ENCODE measurements at places on chromosomes 12 and 14.
A peak's percentile ranks its signal among the peaks of the same experiment; 100 is the strongest.

- no peak for DNase-seq
These were observed 286.9 kb downstream of the TMTC2 start for GRCh38 chr12:82973592-82973991.

GRCh38 chr12:132560614-132561426 is 49.6 kb downstream of the LRCOL1 start:
- peak; percentile 50 for DNase-seq

DNA sequence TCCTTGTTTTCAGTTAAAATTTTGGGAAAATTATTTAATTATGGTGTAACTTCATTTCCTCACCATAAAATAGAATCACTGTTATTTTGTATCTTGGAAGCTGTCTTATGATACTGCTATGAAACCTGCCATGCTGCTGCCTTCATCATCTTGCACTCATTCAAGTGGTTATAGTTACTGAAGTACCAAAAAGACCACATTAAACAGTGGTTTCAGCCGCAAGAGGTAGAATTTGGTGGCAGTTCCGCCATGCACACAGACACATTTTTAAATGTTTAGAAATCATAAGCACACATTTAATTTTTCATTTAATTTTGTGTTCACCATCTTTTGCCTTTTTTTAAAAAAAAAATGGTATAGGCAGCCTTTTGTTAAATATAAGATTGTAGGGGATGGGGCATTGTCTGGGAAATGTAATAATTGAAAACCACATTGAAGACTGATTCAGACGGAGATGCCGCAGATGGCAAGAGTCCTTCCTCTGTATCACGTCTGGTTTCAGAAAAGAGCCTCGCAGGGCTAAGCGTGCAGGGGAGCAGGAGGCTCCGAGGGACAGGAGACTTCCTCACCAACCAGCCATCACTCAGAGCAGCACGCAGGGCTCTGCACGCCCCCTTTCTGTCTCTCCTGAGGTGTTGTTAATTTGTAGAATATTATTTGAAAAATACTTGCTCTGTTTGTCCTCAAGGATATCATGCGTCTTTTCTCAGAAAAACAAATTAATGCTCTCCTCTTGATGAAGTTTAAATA is 115.2 kb upstream of the PELI2 start:
- DNase-seq = no peak

DNA sequence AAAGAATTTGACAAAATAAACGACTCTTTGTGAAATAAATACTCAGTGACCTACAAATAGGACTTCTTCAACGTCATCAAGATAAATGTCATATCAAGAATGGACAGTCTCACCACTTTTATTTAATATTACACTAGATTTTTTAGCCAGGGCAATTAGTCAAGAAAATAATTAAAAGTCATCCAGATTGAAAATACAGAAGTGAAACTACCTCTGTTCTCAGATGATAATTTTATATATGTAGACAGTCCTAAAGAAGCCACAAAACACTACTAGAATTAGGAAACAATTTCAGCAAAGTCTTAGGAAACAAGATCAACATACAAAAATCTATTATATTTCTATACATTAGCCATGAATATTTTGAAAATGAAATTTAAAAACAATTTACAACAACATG is 689.6 kb upstream of the SEL1L start:
- no peak for DNase-seq

GRCh38 chr14:93676416-93676958 is 111.8 kb downstream of the PRIMA1 start:
- DNase-seq = no peak

DNA sequence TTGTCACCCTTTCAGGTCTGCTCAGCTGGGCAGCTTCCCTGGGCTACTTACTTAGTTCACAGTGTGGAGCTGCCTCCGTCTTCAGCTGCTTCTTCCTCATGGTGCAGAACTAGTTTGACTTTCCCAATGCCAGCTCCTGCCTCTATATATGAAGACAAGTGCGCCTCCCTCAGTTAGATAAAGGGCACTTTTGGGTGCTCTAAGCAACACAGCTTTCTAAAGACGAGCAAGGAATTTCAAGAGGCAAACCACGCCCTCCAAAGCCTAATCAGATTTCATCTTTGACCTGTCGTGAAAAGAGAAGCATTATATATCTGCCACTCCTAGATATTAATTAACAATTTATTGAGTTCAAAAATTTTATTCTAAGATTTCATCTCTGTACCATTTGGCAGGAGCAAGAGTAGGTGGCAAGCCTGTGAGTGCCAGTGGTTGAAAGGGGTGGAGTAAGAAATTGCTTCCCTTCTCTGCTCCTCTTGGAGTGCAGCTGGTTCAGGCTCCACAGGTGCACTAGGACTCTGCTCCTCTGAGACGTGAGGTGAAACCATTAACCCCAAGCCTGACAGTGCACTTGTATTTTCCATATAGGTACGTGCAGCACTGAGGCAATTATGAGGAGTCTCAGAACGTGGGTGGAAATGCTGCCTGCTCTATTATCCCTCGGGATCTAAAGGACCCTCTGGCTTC is 2.1 kb upstream of the SLC11A2 start:
- no peak for DNase-seq

GRCh38 chr14:82872494-82872893 is 1338.8 kb upstream of the SEL1L start:
- no peak for DNase-seq

- DNase-seq = no peak
These were observed 381.2 kb upstream of the FAR2 start for GRCh38 chr12:28767836-28768348.

- no peak for DNase-seq
These were observed 21.1 kb upstream of the SCARB1 start for GRCh38 chr12:124884587-124885438.

DNA sequence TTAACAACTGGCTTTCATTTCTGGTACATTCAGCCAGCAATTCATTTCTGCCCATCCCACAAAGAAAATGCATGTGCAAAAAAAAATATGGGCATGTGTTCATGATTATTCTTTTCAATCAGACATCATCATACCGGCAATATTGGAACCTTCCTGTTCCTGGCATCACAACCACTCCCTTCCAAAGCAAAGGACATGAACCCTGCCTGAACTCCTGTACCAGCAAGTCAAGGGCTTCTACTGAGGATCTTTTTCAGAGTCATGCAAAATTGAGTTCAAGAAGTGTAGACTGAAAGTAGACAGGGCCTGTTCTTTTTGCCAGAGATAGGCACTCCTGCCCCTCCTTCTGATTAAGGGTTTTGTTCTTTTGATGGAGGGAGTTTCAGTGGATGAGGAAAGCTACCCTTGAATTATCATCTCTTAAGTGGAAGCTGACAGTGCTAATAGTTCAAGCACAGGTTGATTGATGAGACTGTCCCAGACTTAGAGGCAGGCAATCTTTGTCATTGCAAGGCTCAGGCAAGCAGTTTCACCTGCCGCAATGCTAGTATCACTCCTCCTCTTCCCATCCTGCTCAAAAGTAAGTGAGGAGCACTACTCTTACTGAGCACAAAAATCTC is 22.3 kb upstream of the DIO2 start:
- DNase-seq = no peak

DNA sequence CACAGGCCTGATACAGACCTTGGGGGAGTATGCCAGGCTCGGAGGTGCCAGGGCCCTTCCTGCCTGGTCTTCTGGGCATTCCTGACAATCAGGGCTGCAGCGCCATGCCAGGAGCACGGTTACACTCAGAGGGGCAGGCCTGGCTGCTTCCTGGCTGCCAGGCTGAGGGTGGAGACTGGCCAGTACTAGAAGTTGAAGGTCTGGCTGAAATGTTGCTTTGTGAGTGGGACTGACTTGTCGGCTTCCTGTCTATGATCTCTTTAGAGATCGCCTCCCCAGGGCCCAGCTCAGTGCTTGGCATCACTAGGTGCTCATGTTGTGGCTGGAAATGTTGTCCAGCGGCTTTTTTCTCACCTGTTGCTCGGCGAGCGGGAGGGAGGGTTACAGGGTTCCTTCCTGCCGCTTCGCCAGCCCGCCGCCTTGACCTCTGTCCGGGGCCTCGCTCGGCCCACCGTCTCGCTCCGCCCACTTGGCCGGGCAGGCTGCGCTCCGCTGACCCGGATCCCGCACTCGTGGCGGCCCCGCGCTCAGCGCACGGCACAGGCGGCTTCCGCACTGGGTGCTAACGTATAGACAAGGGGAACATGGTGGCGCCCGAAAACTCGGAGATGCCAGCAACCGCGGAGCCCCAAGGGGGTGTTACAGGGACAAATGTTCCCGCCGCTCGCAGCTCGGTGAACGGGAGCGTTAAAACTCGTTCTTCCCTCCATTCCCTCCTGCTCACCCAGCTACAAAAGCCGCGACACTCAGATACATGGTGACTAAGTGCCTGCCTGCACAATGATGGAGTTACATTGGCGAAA is 32.6 kb downstream of the PAPLN start:
- peak; percentile 58 for DNase-seq

DNA sequence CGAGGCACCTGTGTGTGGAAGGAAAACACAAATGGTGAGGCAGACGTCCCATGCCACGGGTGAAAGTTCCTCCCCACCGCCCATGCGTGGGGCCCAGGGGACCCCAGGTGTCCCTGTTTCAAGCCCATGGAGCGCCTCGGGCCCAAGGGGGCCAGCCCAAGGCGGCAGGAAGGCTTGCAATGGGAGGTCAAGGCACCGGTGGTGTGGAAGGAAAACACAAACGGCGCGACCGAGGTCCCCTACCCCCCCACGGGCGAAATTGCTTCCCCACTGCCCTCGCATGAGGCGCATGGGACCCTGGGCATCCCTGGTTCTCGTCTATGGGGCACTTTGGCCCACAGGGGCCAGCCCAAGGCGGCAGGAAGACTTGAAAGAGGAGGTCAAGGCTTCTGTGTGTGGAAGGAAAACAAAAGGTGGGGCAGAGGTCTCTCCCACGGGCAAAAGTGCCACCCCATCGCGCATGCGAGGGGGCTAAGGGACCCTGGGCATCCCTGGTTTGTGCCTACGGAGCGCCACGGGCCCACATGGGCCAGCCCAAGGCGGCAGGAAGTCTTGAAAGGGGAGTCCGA is 379.4 kb downstream of the ALG10 start:
- DNase-seq = peak; percentile 0
